Stimulated activated CD4-positive, alpha-beta T cell treated with anti-CD3 and anti-CD28 coated beads, Interleukin-15, amount 100 ng/mL, for 24 hours (primary cell): ENCODE measurements at places on chromosomes 1 and 21.

DNA sequence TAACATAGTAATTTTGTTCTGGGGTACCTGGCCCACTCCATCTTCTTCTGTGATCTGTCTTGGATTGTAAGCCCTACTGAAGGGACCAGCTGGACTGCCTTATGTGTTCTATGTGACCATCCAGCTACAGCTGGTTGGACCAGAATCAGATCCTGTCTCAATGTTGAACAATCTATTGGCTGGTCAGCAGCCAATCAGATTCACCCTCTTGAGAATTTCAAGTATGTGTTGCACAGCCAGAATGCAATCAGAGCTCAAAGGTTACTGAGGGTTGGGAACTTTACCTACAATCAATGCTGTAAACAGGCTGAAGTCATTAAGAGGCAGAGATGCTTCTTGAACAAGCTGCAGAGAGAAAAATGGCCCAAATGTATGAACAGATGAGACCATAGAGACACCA lies 61.9 kb downstream of the KCNC4 start:
- DNase-seq: no peak

- no peak for DNase-seq
These were observed 37.2 kb downstream of the LRRC8C start for GRCh38 chr1:89670163-89670562.

DNA sequence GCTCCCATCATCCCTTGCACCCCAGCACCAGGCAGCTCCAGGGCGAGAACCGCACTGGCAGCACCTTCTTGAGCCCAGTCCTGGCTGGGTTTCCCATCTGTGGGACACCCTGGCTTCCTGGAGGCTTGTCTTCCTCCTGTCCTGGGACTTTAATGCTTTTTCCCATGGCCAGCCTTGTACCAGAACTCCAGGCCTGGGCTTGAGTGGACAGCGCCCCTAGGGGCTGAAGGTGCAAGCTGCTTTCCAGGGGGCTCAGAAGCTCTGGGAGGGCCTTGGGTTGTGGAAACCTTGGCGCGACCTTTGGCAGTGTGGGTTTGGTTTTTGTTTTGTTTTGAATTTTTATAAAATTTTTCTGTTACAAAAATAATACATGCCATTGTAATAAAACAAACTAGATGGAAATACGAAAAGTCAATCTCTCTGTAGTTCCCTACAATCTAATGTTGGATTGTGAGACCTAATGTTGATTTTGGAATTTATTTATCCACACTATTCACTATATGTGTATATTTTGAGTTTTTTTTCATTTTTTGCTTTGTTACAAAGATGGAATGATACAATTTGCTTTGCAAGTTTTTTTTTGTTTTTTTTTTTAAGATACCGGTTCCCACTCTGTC lies 33.8 kb upstream of the RPL11 start:
- DNase-seq: peak; percentile 67

DNA sequence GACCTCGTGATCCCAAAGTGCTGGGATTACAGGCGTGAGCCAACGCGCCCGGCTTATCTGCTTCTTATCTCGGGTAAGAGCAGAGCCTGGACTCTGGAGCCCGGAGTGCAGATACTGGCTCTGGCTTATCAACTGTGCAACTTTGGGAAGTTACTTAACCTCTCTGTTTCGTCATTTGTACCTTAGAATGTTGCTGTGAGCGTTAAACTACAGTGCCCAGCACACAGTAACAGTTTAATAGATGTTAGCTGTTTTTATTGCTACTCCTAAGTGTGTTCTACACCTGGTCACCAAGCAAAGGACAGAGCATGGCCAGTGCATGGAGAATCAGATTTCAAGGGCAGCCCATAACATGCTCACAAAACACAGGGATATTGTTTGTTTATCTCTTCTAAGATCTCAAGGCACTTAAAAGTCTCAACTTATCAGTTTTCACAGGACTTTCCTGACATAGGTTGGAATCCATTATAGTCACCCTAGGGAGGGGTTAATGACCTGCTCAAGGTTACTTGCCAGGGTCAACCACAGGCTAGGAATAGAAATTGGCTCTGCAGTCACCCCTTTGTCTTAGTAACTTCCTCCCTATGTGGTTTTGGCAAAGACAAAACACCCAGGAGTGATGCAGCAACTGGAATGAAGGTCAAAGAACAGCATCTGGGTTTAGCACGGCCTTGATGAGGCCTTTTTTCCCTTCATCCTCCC lies 22.5 kb upstream of the SRP9 start:
- no peak for DNase-seq

- no peak for DNase-seq
These were observed 7.0 kb downstream of the TMEM63A start for GRCh38 chr1:225875044-225875815.

DNA sequence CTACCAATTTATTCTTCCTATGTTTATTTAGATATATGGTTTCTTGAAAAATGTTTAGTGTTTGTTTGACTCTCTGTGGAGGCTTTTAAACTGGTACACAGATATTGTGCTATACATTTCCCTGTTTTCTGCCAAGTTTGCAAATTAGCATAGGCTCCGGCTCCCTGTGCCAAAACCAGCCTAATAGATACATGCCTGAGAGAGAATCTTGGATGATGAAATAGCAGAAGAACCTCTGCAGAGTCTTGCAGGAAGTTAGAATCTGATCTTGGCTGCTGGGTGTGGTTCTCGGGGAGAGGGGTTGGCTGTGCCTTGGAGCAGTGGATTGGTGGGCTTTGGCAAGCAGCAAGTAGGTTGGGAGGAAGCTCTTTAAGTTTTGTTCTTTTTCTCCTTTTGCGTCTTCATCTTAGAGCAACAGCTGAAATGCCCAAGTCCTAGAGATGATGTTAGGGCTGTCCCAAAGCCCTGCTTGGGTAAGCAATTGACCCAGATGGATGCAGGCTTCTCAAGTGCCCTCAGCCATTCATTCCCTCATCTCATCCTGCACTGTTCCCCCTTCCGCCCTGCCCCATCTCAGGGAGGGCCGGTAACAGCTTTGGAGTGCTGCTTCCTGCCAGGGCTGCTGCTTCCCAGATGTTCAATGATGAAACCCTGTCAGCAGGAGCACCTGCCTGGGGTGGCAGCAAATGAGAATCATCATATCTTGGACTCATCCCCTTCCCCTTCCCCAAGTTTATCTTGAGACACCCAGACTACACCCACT lies 9.3 kb downstream of the PLA2G2A start:
- DNase-seq: no peak

DNA sequence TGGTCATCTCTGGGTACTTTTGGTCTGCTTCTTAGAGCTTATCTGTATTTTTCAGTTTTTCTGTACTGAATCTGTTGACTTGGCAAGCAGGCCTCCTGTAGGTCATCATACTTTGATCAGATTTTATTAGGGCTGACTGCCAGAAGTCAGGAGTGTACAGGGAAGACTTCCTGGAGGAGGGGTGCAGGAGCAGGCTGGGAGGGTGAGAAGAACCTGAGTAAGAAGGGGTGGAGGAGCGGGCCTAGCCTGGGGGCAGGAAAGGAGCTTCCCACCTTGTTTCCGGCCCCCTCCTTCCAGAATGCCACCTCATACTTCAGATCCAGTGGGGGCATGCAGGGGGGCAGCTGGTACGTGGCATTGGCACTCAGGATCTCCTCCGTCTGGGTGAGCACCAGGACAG lies 18.3 kb upstream of the IL22RA1 start:
- DNase-seq: no peak

DNA sequence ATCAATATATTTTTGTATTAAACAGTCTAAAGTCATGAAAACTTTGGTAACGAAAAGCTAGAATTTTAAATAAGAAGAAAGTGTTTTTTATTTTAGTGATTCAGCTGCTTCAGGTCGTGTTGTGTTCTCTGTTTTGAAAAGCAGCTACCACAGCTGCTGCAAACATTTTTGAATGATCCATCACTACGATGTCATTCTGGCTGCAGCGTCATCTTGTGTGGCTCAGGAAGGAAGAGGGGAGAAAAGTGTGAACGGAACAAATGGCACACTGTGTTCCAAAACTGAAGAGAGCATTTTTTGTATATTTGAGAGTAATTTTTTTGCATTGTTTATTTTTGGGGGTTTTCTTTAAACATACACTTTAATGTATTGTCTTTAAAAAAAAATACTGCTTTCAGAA lies 323.0 kb upstream of the ADGRL2 start:
- DNase-seq: no peak

GRCh38 chr1:113390871-113391648 lies 745 bp downstream of the MAGI3 start:
- DNase-seq: peak; percentile 68

- no peak for DNase-seq
These were observed 1.1 kb upstream of the AJAP1 start for GRCh38 chr1:4653328-4653660.

DNA sequence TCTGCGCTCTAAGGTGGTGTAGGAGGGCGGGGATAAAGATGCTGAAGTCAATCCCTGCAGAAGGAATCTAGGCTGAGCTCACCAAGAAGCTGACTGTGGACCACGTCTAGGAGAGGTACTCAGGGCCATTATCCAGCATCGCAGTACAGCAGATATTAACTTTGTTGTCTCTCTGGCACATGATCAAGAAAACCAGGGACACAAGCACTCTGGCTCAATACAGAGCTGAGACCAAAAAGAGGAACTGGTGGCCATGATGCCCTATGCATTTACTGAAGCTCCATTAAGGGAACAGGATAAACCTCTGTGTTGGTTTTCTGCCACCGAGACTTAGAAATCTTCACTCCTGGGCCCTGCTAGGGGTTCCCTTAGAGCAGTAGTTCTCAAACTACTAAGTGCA lies 38.0 kb upstream of the ANGPTL7 start:
- DNase-seq: no peak

DNA sequence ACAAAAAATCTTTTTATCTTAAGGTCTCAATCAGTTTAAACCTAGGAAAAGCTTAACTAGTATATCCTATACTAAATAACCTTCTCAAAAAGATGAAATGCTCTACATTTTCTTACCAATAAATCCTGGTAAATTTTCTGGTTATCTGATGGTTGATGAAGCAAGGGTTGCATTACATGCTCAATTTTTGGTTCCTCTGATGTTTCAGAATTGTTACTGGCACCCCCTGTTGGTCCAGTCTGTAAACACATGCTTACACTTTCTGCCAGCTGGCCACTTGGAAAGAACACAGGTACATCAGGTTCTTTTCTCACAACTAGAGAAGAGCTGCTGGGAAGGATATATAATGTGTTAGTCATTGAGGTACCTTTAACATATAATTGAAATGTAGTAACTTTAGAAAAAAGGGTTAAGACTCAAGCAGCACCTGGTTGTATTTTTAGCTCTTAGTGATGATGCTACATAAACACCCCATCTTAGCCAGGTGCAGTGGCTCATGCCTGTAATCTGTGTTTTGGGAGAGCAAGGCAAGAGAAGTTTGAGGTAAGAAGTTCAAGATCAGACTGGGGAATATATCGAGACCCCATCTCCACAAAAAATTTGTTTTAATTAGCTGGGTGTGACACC lies 30.9 kb upstream of the TAL1 start:
- DNase-seq: peak; percentile 45

GRCh38 chr21:15557925-15558324 lies 171.9 kb upstream of the USP25 start:
- DNase-seq: no peak

GRCh38 chr1:180953291-180954004 lies 40.8 kb downstream of the KIAA1614 start:
- DNase-seq: no peak

DNA sequence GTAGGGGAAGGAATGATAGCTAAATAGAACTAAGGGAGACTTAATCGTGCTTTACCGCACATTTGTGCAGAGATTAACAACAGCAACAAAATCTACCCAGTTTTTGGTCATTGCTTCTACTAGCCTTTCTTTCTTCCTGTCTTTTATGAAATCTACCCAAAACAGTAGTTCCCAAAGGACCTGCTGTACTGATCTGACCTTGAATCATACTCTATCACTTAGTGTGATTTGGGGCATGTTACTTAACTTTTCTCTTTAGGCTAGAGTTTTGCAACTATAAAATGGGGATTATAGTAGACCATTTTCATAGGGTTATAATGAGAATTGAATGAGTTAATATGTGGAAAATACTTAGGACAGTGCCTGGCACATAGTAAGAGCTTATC lies 30.5 kb upstream of the MACF1 start:
- DNase-seq: no peak

DNA sequence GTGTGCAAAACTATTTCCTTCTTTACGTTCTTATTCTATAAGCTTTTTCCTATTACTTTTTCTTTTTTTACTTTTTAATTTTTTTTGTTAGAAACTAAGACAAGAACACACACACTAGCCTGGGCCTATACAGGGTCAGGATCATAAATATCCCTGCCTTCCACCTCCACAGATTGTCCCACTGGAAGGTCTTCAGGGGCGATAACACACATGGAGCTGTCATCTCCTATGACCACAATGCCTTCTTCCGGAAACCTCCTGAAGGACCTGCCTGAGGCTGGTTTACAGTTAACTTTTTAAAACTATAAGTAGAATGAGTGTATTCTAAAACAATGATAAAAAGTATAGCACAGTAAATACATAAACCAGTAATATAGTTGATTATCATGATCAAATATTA lies 10.3 kb upstream of the FAM89A start:
- DNase-seq: no peak

GRCh38 chr1:155192346-155193274 lies 15.1 kb downstream of the THBS3 start:
- peak; percentile 69 for DNase-seq

- DNase-seq: no peak
These were observed 20.3 kb downstream of the RXRG start for GRCh38 chr1:165424454-165425216.

DNA sequence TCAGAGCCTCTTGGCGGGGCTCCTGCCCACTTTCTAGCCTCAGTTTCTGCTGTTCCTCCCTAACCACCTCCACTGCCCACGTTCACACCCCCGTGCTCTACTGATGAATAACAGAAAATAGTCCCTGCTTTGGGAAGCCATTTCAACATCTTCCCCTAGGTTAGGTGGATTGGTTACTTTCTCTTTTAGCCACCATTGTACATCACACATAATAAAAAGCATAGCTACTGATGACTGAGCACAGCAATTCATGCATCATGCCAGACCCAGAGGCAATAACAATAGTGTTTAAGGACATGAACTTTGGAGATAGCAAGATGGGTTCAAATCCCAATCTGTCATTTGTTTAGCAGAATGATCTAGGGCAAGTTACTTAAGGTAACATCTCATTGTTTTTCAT lies 74.6 kb downstream of the COLGALT2 start:
- no peak for DNase-seq
